ENCODE measurements at places on chromosomes 1 and 21.

- DNase-seq: no peak
Observed at GRCh38 chr21:31282095-31282709, 61.9 kb downstream of the TIAM1 start.

GRCh38 chr1:155777582-155777981 lies 79.4 kb downstream of the GON4L start:
- DNase-seq: no peak

DNA sequence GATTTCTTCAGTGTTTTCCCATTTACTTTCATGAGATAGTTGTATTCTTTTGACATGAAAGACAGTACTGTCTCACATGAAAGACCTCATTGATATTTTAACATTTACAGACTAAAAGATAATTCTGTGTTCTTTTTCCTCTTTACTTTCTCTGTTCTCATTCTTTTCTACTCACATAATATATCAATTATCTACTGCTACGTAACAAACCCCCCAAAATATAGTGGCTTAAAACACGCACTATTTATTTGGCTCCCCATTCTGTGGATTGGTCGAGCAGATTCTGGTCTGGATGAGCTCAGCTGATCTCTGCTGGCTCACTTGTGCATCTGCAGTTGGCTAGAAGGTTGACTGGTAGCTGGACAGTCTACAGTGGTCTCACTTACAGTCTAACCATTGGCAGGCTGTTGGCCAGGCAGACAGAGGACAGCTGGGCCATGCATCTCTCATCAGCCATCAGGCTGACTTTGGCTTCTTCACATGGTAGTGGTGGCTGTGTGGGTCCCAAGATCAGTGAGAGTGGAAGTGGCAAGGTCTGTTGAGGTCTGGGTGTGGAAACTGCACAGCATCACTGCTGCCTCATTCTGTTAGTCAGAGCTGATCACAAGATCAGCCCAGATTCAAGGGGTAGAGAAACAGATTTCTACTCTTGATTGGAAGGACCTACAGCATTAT lies 63.2 kb downstream of the MPZL1 start:
- DNase-seq: no peak

DNA sequence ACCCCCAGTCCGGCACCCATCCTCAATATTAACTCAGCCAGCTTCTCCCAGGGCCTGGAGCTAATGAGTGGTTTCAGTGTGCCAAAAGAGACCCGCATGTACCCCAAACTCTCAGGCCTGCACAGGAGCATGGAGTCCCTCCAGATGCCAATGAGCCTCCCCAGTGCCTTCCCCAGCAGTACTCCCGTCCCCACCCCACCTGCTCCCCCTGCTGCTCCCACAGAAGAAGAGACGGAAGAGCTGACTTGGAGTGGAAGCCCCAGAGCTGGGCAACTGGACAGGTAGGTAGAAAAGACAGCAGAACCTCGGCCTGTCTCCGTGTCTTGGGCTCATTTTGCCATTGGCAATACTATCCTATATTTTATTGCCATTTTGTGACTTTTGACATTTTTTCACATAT lies 45.4 kb upstream of the IPO9 start:
- no peak for DNase-seq

DNA sequence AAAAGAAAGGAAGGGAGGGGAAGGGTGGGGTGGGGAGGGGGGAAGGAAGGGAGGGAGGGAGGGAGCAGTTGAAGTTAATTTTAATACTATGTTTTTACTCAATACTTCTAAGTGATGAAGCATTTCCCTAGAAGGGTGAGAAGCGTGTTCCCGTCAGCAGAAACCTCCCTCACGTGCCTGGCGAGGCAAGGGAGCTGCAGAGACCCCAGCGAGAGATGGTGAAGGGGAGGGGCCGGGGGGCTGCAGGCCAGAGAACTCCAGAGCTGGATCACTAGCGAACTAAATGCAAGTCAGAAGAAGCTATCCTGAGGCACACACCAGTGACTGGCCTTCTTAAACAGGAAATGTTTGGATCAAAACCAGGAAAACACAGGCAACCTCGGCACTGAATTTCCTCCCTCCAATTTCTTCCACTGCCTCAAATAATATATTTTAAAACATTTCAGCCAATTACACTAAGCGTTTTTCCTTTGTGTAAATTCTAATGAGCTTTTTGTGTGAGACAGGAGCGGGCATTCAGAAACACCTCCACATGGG lies 18.0 kb downstream of the WDR4 start:
- DNase-seq: no peak

DNA sequence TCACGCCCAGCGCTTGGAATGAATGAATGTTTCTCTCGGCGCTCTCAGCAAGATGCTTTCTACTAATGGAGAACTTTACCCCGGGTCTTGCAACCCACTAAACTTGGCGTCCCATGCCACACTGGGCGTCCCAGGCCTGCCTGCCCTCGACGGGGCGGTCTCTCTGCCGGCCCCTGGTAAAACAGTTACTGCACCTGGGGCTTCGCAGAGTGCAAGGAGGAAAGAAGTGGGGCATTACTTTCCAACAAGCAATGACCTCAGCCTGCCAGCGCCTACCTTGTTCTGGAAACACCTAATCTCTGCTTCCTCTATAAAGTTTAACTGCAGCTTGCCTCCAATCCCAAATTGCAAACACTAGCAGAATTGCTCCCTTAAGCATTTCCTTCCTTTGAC lies 27.8 kb upstream of the NFIA start:
- DNase-seq: no peak

DNA sequence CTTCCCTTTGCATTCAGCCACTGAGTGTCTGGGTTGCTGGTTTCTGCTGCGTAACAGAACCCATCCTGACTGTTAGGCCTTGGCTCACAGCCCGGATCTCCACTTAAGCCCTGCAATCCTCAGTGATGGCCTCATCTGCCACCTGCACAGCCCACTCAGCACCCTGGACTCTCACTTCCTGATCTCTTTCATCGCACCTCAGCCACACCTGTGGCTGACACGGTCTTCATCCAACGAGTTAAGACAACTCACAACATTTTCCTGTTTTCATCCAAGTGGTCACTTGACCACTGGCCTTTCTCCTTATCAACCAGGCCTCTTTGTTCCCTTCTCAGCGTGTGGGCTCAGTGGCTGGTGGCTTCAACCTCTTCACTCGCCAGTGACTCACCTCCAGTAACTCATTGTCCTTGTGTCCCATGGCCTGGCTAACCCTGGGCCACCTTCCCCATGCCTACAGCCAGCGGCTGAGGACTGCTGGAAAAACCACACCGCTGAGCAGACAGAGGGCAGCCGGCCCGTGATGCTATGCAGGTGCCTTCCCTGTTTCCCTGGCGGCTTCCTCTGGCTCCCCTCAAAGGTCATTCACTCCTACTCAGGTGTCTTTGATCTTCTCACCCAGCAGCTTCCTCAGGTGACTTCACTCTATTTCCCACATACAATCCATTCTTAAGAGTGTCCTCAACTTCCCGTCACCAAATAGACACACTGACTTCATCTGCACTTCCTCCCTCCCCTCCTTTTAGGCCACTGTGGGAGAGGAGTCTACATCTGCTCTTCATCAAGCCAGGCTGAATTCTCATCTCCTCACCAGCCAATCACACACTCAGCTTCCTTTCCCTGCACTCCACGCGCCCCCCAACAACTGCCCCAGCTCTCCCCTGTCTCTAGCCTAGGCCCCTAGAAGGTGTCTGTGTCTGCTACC lies 19.9 kb upstream of the EDN2 start:
- no peak for DNase-seq

GRCh38 chr1:26438041-26438440 lies 5.9 kb downstream of the DHDDS start:
- no peak for DNase-seq

DNA sequence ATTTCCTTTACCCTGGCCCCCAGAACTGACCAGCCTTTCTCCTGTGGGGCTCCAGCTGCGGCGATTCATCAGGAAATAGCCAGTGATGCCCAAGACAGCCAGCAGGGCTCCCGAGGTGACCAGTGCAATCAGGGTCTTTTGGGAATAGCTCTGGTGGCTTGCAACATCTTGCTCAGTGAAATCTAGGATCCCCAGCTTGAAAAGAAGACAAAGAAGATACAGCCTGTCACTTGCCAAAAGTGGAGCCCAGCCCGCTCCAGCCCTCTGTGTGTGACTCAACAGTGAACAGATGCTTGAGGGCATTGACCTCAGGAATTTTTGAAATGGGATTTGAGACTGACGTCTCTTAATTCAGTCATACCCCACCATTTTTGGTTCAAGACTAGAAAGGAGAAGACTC lies 22.3 kb downstream of the CD34 start:
- no peak for DNase-seq

DNA sequence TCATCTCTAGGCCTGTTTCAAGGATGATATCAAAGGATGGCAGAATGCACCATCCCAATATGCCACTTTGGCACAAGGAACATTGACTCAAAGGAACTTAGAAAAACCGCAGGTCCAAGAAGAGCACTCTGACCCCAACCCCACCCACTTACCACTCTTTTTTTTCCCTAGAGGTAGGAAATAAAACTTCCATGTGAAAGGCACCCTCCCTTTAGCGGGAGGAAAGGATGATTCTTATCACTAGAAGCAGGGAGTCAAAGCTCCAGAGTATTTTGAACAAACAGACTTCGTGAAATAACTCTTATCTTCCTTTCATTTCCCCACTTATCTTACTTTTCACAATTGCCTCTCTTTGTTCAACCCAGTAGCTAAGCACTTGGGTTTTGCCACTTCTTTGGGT lies 22.2 kb downstream of the PSMG1 start:
- DNase-seq: no peak

- no peak for DNase-seq
Observed at GRCh38 chr21:32777269-32777668, 5.7 kb upstream of the PAXBP1 start.

- DNase-seq: no peak
Observed at GRCh38 chr1:3372317-3372716, 82.1 kb upstream of the ARHGEF16 start.

- no peak for DNase-seq
Observed at GRCh38 chr1:151472856-151473731, 13.8 kb upstream of the POGZ start.

DNA sequence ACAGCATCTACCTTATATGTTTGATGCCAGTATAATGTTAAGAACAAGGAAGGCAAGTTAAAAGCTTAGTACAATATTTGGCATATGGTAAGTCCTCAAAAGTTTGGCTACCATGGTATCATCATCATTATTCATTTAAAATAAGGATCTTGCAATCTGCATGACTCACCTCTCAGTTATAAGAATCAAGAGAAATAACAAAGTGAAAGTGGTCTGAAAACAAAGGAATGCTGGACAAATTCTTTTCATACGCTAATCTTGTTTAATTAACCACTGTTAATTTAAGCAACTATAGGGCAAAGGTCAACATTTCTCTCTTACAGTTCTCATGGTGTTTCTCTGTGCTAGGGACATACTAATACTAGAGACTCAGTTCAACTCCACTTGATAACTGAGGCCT lies 13.0 kb upstream of the CLDN19 start:
- no peak for DNase-seq

- no peak for DNase-seq
Observed at GRCh38 chr1:152169366-152170025, 10.5 kb upstream of the RPTN start.

DNA sequence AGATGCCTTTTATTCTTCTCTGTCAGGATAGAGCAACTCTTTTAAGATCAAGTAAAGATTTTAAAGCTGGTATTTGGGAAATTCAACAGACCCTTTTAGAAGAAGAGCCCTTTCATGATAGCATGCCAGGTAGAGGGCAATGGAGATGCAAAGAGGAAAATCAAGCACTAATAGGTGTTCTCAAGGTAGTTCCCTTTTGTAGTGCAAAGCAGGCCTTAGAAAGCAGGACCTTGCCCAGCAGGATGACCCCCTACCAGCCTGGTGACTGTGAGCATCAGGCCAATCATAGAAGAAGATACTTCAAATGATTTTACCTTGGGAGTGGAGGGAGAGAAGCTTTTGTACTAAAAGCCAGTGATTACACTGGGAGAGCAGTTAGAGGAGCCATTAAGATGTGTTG lies 381.4 kb upstream of the ZRANB2 start:
- DNase-seq: no peak

DNA sequence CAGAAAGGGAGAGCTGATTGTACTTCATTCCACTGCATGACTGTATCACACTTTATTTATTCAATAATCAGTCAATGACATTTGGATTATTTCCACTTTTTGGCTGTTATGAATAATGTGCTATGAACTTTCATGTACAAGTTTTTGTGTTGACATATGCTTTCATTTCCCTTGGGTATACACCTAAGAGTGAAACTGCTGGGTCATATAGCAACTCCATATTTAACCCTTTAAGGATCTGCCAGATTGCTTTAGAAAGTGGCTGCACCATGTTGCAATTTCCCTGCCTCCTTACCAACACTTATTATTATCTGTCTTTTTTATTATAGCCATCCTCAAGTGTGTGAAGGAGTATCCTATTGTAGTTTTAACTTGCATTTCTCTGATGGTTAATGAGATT lies 108.8 kb upstream of the KCNK1 start:
- no peak for DNase-seq

GRCh38 chr21:45887120-45887611 lies 94.4 kb upstream of the COL6A1 start:
- no peak for DNase-seq

DNA sequence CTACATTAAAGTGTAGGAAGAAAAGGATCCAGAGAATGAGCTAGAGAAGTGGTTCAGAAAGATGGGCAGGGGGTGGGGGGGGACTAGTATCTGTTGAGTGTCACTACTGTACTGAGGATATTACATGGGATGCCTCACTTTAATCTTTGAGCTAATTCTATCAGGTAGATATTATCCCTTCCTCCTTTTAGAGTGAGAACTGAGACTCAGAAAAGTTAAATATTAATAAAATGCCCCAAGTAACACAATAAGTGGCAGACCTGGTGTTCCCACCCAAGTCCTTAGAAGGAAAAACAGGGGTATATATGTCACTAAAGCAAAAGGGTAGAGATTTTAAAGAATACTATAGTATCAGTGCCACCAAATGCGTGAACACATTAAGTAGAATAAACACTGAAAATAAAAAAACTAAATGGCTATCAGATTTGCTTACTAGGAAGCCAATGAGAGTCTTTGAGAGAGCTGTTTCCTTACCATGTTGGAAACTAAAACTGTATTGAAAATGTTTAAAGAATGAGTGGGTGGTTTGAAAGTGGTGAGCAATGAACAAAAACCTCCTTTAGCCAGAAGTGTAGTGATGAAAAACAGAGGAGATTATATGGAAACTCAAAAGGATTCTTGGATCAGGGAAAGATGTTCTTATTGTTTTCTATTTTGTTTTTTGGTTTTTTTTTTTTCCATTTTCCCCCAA lies 230.8 kb downstream of the BARHL2 start:
- DNase-seq: no peak

- DNase-seq: no peak
Observed at GRCh38 chr1:168455764-168456163, 88.0 kb downstream of the XCL2 start.

DNA sequence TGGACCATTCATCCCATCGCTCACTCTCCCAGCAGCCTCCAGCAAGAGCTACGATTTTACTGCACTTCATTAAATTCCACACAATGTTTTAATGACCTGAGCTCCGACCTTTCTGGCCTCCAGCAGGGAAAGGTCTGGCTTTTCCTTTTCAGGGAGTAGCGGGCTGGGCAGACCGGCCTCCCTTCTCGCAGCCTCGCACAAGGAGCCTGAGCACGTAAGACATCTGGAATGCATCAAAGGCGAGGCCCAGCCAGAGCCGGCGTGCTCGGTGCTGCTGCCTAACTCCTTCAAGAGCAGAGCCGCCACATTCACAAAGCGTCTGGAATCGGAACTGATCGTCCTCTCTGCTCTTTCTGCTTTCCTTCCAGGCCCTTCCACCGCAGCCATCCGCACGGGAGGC lies 32.5 kb upstream of the FHAD1 start:
- DNase-seq: no peak

GRCh38 chr21:45892156-45892915 lies 89.2 kb upstream of the COL6A1 start:
- no peak for DNase-seq
